ENCODE measurements at places on chromosomes 3 and 15. TPM values are rescaled to one million over a fixed set of nuclear protein-coding genes. Genes with fewer than 3 reads are reported as not detected.
A peak's percentile ranks its signal among the peaks of the same experiment; 100 is the strongest.

GRCh38 chr3:192284443-192285072 is 442.8 kb downstream of the FGF12 start:
- H3K4me1 ChIP-seq, result no peaks in the 10 kb centered on the region
- DNase-seq, result no peak
- H3K4me3 ChIP-seq, result no peak overlapping the region

DNA sequence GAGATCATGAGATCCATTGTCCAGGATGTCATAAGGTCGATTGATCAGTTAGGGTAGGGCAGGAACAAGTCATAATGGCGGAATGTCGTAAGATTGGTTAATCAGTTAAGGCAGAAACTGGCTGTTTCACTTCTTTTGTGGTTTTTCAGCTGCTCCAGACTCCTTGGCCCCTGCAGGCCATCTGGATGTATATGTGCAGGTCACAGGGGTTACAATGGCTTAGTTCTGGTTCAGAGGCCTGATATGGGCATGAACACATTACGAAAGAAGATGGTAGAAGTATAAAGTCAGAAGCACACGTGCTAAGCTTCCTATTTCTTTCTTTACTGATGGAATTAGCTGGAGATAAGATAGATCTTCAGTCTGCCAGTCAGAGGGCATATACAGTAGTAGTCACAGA is 315.4 kb upstream of the LRRC3B start:
- no peak for DNase-seq
- H3K36me3 ChIP-seq, result no peaks in the 10 kb centered on the region
- no peaks in the 10 kb centered on the region for H3K27me3 ChIP-seq
- no peak overlapping the region for H3K4me3 ChIP-seq
- no peaks in the 10 kb centered on the region for H3K4me1 ChIP-seq

GRCh38 chr3:132822837-132823236 is 100.6 kb upstream of the NPHP3 start:
- H3K4me3 ChIP-seq, result no peak overlapping the region
- DNase-seq, result no peak
- no peaks in the 10 kb centered on the region for H3K4me1 ChIP-seq
- H3K27me3 ChIP-seq, result no peaks in the 10 kb centered on the region
- no peaks in the 10 kb centered on the region for H3K36me3 ChIP-seq

DNA sequence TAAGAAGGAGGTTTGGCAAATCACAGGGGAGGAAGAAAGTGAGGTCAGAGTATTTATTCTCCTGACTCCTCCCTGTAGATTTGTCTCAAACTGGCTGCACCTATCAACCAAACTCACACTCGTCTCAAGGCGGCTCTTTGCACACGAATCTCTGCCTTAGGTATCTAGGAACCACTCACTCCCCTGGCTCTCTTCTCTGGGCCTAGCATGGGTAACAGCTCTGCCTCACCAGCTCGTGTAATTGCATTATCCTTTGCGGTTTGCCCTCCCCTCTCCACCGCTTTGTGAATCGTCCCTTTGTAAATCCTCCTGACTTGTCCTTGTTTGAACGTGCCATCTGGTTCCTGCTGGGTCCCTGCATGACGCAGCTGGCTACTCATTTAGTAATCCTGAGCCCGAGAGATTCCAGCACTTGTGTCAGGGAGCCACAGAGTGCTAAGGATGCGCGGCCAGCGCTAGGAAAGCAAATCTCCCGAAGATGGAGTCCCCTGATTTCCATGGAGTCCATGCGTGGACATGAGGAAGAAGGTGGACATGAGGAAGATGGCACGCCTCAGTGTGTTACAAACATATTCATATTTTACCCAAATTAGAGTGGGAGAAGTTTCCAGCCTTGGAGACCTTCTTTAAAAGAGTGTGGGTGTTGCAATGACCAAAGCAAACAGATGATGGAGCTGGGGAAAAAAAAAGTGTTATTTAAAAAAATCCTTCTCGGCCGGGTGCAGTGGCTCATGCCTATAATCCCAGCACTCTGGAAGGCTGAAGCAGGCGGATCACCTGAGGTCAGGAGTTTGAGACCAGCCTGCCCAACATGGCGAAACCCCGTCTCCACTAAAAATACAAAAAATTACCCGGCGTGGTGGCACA is 26.7 kb downstream of the NRROS start:
- H3K36me3 ChIP-seq, result no peaks in the 10 kb centered on the region
- no peak overlapping the region for H3K4me3 ChIP-seq
- no peak overlapping the region for H3K27ac ChIP-seq
- H3K27me3 ChIP-seq, result no peaks in the 10 kb centered on the region

The MKRN2OS gene
- total RNA-seq, result 0.49 TPM

GRCh38 chr3:30523366-30523765 is 83.0 kb upstream of the TGFBR2 start:
- H3K27me3 ChIP-seq, result no peaks in the 10 kb centered on the region
- peaks cover 39% of the 10 kb centered on the region for H3K4me1 ChIP-seq
- H3K4me3 ChIP-seq, result no peak overlapping the region
- no peak for DNase-seq

DNA sequence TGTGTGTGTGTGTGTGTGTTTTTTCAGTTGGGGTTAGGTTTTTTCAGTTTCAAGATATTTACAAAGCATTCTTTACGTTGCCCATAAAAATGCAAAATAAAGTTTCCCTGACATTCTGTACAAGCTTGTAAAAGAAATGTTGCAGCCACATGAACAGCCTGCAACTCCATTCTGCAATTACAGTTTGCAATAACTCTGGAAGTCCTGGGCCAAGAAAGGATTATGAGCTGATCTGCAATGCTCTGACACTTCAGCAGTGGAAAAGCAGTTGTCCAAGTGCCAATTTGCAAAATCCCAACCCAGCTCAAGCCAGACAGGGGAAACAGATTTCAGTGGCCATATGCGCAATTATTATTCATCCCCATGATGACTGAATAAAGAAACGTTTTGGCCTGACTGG is 322.1 kb downstream of the MEX3B start:
- H3K36me3 ChIP-seq, result no peaks in the 10 kb centered on the region
- no peaks in the 10 kb centered on the region for H3K4me1 ChIP-seq
- H3K27me3 ChIP-seq, result peaks cover 4% of the 10 kb centered on the region
- H3K4me3 ChIP-seq, result no peak overlapping the region

The KCTD6 gene
- total RNA-seq, result 8.6 TPM

The SGO1 gene
- 2.2 TPM for total RNA-seq

The AMIGO3 gene
- total RNA-seq, result not detected

DNA sequence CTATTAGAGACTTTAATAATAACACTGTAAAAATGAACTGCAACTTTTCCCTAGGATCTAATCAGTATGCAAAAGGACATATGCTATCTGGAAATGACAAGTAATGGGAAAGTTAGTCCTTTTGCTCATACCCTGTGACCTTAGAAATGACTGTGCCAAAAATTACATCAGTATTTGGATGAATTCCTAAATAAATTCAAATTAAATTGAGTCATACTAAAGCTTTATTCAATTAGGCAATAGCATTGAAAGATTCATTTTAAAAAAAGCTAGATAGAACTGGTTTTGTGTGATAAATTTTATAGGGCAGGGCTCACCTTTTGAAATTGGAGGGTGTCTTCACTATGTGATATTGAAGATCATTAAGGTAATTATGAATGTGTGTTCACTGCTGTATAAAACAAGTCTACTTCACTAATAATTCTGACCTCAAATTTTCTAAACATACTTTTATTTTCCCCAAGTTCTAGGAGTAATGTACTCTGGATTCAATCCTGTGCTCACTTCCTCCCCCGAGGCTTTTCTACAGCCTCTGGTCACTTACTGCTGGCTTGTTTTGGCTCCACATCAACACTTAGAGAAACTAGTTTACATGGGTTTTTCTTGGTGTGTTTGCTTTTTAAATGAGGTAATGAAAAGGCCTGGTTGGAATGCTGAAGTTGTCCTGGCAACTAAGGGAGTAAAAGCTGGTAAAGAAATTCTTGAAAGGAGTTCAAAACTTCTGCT is 44.4 kb upstream of the SPTSSB start:
- no peaks in the 10 kb centered on the region for H3K4me1 ChIP-seq
- peak overlapping the region; percentile 86 for H3K27ac ChIP-seq
- H3K27me3 ChIP-seq, result no peaks in the 10 kb centered on the region
- H3K36me3 ChIP-seq, result no peaks in the 10 kb centered on the region

The CIP2A gene
- 2.5 TPM for total RNA-seq

- H3K27me3 ChIP-seq, result no peaks in the 10 kb centered on the region
- no peaks in the 10 kb centered on the region for H3K36me3 ChIP-seq
- peaks cover 19% of the 10 kb centered on the region for H3K4me1 ChIP-seq
- no peak overlapping the region for H3K4me3 ChIP-seq
- no peak for DNase-seq
Observed at GRCh38 chr3:59245300-59245858, 195.6 kb upstream of the CFAP20DC start.

The SLC6A20 gene
- not detected for total RNA-seq

The C3orf49 gene
- total RNA-seq, result not detected

The SLC49A4 gene
- total RNA-seq, result 15.2 TPM

The CFAP100 gene
- total RNA-seq, result not detected

The DUOXA2 gene
- not detected for total RNA-seq

The ITIH1 gene
- total RNA-seq, result not detected

- peaks cover 40% of the 10 kb centered on the region for H3K4me1 ChIP-seq
- no peak for DNase-seq
- H3K36me3 ChIP-seq, result no peaks in the 10 kb centered on the region
Observed at GRCh38 chr3:124601190-124601589, 129.1 kb upstream of the UMPS start.

The LINGO1 gene
- total RNA-seq, result 0.70 TPM

DNA sequence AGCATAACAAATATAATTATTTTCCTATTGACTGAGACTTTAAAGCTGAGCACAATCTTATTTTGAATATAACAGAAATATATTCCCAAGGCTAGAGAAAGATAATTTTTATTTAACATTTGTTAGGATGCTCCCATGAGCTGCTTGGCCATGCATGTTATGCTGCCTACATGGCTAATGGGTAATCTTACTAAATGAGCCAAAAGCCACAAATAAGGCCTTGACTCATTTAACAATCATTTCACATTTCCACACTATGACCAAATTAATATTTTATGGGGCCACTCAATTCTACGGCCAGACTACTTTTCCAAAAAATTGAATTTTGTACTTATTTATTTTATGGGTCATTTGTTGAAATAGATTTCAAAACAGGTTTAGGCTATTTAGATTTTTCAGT is 141.7 kb downstream of the MEIS2 start:
- peaks cover 19% of the 10 kb centered on the region for H3K4me1 ChIP-seq
- DNase-seq, result no peak
- no peaks in the 10 kb centered on the region for H3K36me3 ChIP-seq

- no peaks in the 10 kb centered on the region for H3K36me3 ChIP-seq
- H3K4me3 ChIP-seq, result no peak overlapping the region
- H3K4me1 ChIP-seq, result no peaks in the 10 kb centered on the region
- DNase-seq, result no peak
- H3K27ac ChIP-seq, result no peak overlapping the region
Observed at GRCh38 chr15:74913041-74913440, 6.4 kb upstream of the FAM219B start.

- H3K4me3 ChIP-seq, result no peak overlapping the region
- H3K4me1 ChIP-seq, result peaks cover 15% of the 10 kb centered on the region
- DNase-seq, result peak; percentile 67
- peak overlapping the region; percentile 68 for H3K27ac ChIP-seq
- H3K27me3 ChIP-seq, result no peaks in the 10 kb centered on the region
Observed at GRCh38 chr3:4994823-4995499, 15.7 kb downstream of the BHLHE40 start.

- H3K27me3 ChIP-seq, result no peaks in the 10 kb centered on the region
- no peaks in the 10 kb centered on the region for H3K4me1 ChIP-seq
- no peak for DNase-seq
- H3K36me3 ChIP-seq, result no peaks in the 10 kb centered on the region
Observed at GRCh38 chr15:87154761-87155160, 1075.1 kb downstream of the AGBL1 start.

DNA sequence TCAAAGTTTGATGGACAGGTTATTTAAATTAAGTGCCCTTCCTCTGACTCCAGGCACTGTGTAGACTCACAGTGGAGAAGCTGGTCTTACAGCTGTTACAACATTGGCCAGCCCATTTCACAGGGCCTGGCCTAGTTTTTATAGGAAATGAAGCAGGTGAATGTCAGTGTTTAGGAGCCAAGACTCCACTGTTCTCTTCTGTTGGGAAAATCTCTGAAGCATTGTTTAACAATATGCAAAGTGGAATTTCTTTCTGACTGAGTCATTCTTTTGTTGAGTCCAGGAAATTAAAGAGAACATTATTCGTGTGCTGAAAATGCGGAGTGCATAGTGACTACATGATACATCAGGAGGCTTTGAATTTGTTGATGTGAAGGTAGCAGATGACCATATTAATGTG is 64.7 kb downstream of the ARRDC4 start:
- no peak overlapping the region for H3K27ac ChIP-seq
- H3K4me3 ChIP-seq, result no peak overlapping the region
- no peak for DNase-seq
- no peaks in the 10 kb centered on the region for H3K27me3 ChIP-seq

DNA sequence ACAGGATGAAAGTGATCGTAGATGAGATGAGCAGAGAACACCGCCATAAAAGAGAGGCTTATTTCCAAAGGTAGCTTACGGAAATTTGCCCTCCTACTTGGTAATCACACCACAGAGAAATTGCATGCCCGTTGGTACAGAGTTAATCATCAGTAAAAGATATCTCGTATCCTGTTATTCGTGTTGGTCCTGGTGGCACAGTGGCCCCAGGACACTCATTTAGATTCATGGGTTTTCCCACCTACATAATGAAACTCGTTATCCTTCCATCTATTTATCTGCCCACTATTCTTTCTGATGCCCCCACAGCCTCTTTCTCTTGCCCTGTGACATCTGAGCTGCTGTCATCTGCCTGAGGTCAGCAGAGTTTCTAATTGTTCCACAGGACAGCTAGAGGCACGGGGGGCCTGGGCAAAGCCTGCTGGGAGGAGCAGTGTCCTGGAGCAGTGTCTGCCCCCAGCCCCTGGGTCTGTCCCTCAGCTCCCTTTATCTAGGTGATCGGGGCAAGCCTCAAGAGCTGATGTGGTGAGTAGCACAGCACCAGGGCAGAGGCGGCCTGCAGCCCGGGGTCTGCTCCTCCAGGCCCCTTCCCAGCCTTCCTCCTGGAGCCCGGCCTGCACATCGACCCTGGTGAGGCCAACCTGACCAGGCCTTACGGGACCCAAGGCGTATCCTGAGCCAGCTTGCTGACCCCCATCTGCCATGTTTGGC is 42.2 kb downstream of the PXYLP1 start:
- no peaks in the 10 kb centered on the region for H3K36me3 ChIP-seq
- H3K4me3 ChIP-seq, result no peak overlapping the region
- no peaks in the 10 kb centered on the region for H3K4me1 ChIP-seq
- no peaks in the 10 kb centered on the region for H3K27me3 ChIP-seq
- no peak overlapping the region for H3K27ac ChIP-seq
- DNase-seq, result no peak

The SLC9A9 gene
- total RNA-seq, result 8.4 TPM

GRCh38 chr3:180290300-180290699 is 253.6 kb upstream of the PEX5L start:
- H3K4me1 ChIP-seq, result no peaks in the 10 kb centered on the region
- H3K36me3 ChIP-seq, result no peaks in the 10 kb centered on the region
- no peak for DNase-seq
- no peaks in the 10 kb centered on the region for H3K27me3 ChIP-seq

The GRAMD1C gene
- total RNA-seq, result 1.3 TPM

The MYL3 gene
- total RNA-seq, result 9,796 TPM

GRCh38 chr3:149528340-149528650 is 53.8 kb downstream of the TM4SF4 start:
- peak overlapping the region; percentile 62 for H3K27ac ChIP-seq
- no peak overlapping the region for H3K4me3 ChIP-seq
- DNase-seq, result no peak
- no peaks in the 10 kb centered on the region for H3K27me3 ChIP-seq
- H3K36me3 ChIP-seq, result no peaks in the 10 kb centered on the region

GRCh38 chr3:72892870-72893269 is 5.0 kb downstream of the GXYLT2 start:
- no peaks in the 10 kb centered on the region for H3K27me3 ChIP-seq
- H3K36me3 ChIP-seq, result no peaks in the 10 kb centered on the region
- no peak overlapping the region for H3K4me3 ChIP-seq
- peak overlapping the region; percentile 2 for H3K27ac ChIP-seq
- H3K4me1 ChIP-seq, result peaks cover 12% of the 10 kb centered on the region
